ENCODE measurements at places on chromosomes 2 and 18.
A peak's percentile ranks its signal among the peaks of the same experiment; 100 is the strongest.

GRCh38 chr2:113979191-113980128 lies 89.6 kb downstream of the ACTR3 start:
- peak; percentile 22 for DNase-seq

DNA sequence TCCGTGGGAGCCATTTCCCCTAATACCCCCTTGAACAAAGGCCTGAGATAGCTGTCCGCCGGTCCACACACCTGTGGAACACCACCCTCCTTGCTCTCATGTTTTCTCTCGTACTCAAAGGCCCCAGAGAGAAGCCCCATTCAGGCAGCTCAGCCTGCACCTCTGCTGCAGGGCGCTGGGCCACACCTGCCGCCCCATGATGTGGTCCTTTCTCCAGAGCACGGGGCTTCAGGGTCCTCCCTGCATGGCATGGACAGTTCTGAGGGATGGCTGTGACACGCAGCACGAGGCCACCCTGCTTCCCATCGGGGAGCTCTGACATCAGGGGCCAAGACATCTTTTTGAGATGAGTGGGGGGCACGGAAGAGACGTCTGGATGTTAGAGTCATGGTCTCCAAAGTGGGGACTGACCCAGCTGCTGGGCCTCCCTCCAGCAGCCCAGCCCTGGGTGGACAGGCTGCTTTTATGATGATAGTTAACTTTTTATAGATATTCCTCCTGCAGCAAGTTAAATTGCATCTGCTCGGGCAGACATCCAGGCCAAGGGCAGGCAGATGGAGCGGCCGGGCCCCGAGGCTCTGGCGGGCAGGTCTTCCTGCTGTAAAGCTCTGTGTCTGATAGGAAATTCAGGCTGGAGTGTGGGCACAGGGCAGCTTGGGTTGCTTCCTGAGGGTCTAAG lies 56.7 kb downstream of the SDC1 start:
- no peak for DNase-seq

DNA sequence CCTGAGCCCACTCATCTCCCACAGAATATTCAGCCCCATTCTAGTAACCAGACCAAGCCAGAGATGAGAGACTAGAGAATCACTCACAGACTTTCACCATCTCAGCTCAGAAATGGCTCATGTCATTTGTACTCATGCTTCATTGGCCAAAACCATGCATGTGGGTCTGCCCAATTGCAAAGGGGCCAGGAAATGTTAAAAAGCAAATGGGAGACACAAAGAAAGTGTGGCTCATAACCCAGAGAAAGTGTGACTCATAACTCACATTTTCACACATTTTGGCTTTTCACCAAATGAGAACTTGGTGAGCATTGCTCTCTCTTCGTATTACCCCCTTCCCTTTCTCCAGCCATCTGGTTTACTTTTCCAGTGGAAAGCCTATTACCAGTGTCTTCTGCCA lies 66.2 kb downstream of the MDH1 start:
- no peak for DNase-seq

- no peak for DNase-seq
Observed at GRCh38 chr18:52367953-52368742, 28.2 kb downstream of the DCC start.

- DNase-seq, result no peak
Observed at GRCh38 chr2:36369163-36369562, 13.6 kb downstream of the CRIM1 start.

- no peak for DNase-seq
Observed at GRCh38 chr18:3689986-3690763, 240.2 kb downstream of the TGIF1 start.

DNA sequence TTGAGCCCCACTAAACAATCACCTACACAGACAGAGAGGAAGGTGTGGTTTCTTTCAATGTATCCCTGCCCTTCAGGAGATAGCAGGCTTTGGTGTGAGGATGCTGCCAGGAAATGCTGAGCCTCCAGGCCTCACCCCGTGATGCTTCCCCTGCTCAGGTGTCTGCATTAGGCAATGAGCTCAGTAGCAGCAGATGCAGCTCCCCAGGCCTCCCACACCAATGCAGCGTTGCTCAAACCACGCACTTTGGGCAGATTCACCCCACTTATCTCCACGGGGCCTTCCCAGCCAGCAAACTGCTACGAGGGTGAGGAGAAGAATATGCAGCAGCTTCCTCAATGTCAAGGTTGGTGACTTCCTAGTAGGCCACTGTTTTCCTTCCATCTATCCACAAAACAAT lies 229.3 kb upstream of the PXDN start:
- no peak for DNase-seq

DNA sequence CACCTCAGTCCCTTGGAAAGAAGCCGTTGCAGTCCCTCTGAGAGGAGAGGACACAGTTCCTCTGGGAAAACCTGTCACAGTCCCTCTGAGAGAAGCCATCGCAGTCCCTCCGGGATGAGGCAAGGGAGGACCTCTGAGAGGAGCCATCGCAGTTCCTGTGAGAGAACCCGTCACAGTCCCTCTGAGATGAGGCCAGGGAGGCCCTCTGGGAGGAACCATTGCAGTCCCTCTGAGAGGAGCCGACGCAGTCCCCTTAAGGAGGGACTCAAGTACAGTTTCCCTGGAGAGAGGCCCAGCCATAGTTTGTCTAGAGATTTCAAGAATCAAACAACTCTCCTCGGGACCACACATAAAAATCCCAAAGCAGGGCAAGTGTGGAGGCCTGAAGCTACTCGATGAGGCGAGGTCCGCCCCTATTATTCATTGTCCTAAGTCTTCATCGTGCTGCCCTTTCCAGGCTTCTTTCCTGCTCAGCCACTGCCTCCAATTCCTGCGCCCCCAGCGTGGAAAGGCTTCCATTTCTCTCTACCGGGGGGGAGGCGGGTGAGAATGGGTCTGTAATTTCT lies 630 bp upstream of the ZNF512 start:
- peak; percentile 7 for DNase-seq

Measured in activated CD4-positive, alpha-beta T cell treated with anti-CD3 and anti-CD28 coated beads for 1 hour (primary cell).